Activated T-cell treated with anti-CD3 and anti-CD28 coated beads, Interleukin-2, amount 50 U/mL, for 24 hours (primary cell): ENCODE measurements at places on chromosomes 7 and 10.

DNA sequence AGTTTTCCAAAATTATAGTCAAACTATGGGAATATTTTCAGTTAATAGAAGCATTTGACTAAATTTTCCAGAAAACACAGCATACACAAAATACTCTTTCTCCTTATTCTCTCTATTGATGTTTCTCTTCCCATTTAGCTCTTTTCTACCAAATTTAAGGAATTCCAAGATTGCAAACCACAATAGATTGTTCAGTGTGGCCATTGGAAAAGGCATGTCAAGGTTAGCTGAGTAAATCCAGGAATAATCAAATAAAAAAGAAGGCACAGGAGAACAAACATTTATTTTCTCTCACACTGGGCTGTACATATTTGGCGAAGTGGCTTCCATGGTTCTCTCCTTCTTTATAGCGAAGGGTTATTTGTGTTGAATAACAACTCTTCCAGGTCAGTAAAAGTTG is 117.3 kb downstream of the THSD7A start:
- no peak overlapping the region for H3K27ac ChIP-seq
- H3K4me3 ChIP-seq = no peak overlapping the region
- no peaks in the 10 kb centered on the region for H3K36me3 ChIP-seq
- DNase-seq = no peak
- no peaks in the 10 kb centered on the region for H3K27me3 ChIP-seq
- H3K4me1 ChIP-seq = no peaks in the 10 kb centered on the region

DNA sequence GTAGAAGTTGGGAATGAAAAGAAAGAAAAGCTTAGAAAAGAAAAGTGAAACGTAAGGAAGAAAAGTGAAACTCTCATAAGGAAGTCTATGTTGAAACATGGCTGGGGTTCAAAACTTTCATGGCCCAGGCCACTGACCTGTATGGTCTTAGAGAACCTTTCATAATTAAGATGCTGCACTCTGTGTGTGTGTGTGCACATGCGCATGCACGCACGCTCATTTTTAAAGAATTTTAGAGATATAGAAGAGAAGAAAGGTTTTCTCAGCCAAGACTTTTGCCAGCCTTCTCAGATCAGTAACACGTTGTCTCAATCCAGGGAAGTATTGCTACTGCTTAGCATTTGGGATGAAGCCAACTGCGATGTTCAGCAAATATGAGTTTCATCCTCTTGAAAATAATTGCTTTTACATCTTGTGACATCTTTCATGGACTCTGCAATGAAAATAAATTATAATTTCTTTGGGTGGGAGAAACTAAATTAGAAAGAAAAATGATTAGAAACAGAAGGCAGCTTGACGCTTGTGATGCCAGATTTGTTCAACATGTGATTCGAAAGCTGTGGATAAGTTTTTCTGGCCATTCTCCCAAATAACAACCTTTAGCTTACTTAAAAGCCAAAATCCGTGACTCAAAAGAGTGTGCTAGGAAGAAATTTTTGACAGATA is 16.2 kb upstream of the SLC26A4 start:
- no peak overlapping the region for H3K27ac ChIP-seq
- H3K36me3 ChIP-seq = no peaks in the 10 kb centered on the region
- peaks cover 5% of the 10 kb centered on the region for H3K4me1 ChIP-seq
- H3K4me3 ChIP-seq = no peak overlapping the region

- no peak for DNase-seq
- H3K4me3 ChIP-seq = no peak overlapping the region
- no peaks in the 10 kb centered on the region for H3K4me1 ChIP-seq
- H3K27me3 ChIP-seq = no peaks in the 10 kb centered on the region
- H3K36me3 ChIP-seq = no peaks in the 10 kb centered on the region
These were observed 48.1 kb downstream of the CTTNBP2 start for GRCh38 chr7:117825132-117825531.

DNA sequence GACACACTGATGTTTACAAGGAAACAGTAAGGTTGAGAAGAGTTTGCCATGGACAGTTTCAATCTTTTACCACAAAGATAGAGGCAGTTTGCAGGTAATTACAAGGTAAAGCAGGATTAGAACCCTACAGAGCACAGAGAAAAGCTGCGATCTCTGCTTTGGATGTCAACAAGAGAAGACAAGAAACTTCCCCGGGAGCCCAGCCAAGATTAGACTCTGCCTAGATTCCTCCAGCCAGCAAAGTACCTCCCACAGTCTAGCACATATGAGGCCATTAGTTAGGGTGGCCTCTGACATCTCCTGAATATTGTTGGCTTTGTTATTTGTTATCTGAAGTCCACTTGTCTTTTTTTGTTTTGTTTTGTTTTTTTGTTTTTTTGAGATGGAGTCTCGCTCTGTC is 178.1 kb downstream of the CALN1 start:
- no peak for DNase-seq
- H3K27ac ChIP-seq = no peak overlapping the region

DNA sequence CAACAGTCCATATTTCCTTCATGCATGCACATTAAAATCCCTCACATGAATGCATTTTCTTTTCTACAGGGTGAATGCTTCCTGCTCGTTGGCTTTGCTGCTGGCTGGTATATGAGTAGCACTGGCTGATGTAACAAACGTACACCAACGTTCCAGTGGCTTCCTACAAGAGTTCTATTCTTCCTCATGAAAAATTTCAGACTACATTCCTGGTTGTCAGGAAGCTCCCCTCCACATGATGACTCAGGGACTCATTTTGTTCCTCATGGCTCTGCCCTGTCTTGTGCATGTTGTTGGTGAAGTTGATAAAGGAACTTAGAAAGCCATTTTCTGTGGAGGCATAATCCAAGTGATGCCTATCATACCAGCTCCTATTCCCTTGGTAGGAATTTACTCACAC is 470.7 kb upstream of the KLF6 start:
- H3K36me3 ChIP-seq = no peaks in the 10 kb centered on the region
- no peak overlapping the region for H3K4me3 ChIP-seq
- no peak for DNase-seq
- peaks cover 7% of the 10 kb centered on the region for H3K4me1 ChIP-seq

- H3K27ac ChIP-seq = no peak overlapping the region
- no peaks in the 10 kb centered on the region for H3K4me1 ChIP-seq
- H3K4me3 ChIP-seq = no peak overlapping the region
- no peak for DNase-seq
- H3K36me3 ChIP-seq = no peaks in the 10 kb centered on the region
- peaks cover 63% of the 10 kb centered on the region for H3K27me3 ChIP-seq
These were observed 47.4 kb downstream of the NRAP start for GRCh38 chr10:113616244-113617074.

GRCh38 chr7:152733286-152733934 is 26.1 kb upstream of the ACTR3B start:
- H3K4me3 ChIP-seq = no peak overlapping the region
- DNase-seq = no peak
- no peak overlapping the region for H3K27ac ChIP-seq
- peaks cover 3% of the 10 kb centered on the region for H3K36me3 ChIP-seq

DNA sequence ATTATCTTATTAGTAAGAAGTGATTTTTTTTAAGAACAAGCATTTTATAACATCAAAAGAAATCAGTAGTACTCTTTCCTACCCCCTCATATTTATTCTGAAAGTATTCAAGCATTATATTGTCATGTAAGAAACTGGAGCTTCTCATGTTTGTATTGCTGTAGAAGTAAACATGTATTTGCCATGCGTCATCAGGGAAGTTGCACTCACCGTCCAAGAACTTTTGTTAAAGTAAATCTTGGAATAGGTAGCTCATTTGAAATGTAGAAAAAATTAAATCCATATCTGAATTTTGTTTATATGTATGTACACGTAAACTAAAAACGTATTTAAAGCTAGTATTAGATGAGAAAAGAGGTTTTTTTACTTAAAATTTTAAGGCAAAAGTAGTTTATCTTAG is 96.8 kb downstream of the PTEN start:
- H3K4me3 ChIP-seq = no peak overlapping the region
- H3K36me3 ChIP-seq = peaks cover 62% of the 10 kb centered on the region
- no peaks in the 10 kb centered on the region for H3K27me3 ChIP-seq
- no peak for DNase-seq

GRCh38 chr7:174716-175115 is 17.7 kb upstream of the FAM20C start:
- no peak for DNase-seq
- H3K27me3 ChIP-seq = no peaks in the 10 kb centered on the region
- H3K27ac ChIP-seq = no peak overlapping the region
- H3K4me1 ChIP-seq = no peaks in the 10 kb centered on the region

- peaks cover 34% of the 10 kb centered on the region for H3K27me3 ChIP-seq
- no peaks in the 10 kb centered on the region for H3K36me3 ChIP-seq
- no peak for DNase-seq
These were observed 43.0 kb downstream of the TNS3 start for GRCh38 chr7:47538846-47539311.

- H3K4me3 ChIP-seq = no peak overlapping the region
- no peak overlapping the region for H3K27ac ChIP-seq
- peaks cover 1% of the 10 kb centered on the region for H3K36me3 ChIP-seq
These were observed 145.7 kb downstream of the ELAPOR2 start for GRCh38 chr7:86913709-86914108.

- no peak overlapping the region for H3K27ac ChIP-seq
- no peaks in the 10 kb centered on the region for H3K4me1 ChIP-seq
- peaks cover 71% of the 10 kb centered on the region for H3K27me3 ChIP-seq
- H3K36me3 ChIP-seq = no peaks in the 10 kb centered on the region
- no peak overlapping the region for H3K4me3 ChIP-seq
These were observed 13.4 kb downstream of the EBF3 start for GRCh38 chr10:129950676-129951075.

DNA sequence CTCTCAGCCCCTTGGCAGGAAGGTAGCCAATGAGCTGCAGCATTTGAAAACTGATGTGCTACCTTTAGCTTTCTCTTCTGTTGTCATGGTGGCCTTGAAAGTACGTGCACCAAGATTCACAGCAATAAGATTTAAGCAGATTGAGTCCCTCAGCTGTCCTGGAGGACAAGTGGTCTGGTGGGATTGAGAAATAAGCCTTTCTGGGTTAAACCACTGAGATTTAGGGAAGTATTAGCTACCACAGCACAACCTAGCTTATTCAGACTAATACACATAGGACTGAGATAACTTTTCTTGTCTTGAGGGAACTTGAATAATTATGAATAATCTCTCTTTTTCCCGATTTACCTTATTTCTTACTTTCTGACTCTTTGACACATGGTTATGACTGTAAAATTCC is 324.0 kb downstream of the PTEN start:
- H3K27me3 ChIP-seq = no peaks in the 10 kb centered on the region
- H3K36me3 ChIP-seq = no peaks in the 10 kb centered on the region
- no peak for DNase-seq
- H3K4me3 ChIP-seq = no peak overlapping the region

DNA sequence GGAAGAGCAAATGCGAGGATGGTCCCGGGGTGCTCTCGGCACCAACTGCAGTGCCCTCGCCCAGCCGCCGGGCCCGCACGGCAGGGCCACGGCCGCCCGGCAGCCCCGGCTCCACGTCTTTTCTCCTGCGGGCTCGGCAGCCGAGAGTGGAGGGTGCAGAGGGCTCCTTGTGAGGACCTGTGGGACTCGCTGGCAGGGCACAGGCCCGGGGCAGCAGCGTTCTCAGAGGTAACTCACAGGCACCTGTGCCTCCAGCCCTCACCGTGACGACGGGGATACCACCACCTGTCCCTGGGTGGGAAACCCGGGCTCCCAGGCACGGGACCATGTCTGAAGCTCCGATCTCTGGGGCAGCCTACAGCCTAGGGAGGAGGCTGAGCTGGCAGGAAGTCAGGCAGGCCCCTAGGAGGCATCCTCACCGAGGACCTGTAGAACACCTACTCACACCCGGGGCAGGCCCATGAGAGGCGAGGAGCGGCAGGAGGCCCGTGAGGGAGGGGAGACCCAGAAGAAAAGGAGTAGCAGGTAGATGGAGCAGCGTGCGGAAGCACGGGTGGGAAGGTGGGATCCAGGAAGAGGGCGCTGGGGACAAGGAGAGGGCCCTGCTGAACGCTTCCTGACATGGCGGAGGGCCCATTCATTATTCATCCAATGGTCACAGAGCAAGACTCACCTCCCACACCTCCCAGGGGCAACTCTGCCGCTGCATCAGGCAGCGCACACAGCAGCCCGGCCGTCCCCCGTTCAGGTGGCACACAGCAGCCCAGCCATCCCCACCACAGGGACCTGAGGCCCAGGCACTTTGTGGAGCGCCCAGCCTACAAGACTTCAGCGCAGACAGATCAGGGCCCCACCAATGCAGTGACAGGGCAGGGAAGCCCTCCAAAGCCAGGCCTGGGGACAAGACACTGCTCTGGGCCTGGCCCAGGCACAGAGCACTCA is 244.9 kb downstream of the MAD1L1 start:
- no peak overlapping the region for H3K4me3 ChIP-seq
- no peak for DNase-seq
- H3K4me1 ChIP-seq = peaks cover 26% of the 10 kb centered on the region
- H3K27ac ChIP-seq = peak overlapping the region; percentile 47
- no peaks in the 10 kb centered on the region for H3K27me3 ChIP-seq

GRCh38 chr7:27374958-27375841 is 132.6 kb downstream of the EVX1 start:
- no peak overlapping the region for H3K27ac ChIP-seq
- peaks cover 49% of the 10 kb centered on the region for H3K27me3 ChIP-seq
- DNase-seq = no peak
- no peaks in the 10 kb centered on the region for H3K36me3 ChIP-seq

DNA sequence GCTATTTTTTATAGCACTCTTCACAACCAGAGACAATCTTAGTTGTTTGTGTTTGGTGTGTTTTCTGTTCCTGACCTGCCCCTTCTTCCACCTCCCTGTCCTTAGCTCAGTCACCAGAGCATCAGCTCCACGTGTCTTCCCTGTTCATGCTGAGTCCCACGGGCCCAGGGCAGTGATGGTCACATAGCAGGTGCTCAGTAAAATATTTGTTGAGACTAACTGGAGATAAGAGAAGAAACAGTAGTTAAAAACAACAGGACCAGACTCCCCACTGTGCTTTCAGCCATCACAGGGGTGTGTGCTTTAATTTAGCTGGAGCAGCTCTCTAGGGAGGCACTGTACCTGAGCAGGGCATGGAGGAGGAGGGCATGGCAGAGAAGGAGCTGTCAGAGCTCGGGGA is 307.3 kb upstream of the ZNF32 start:
- DNase-seq = no peak
- no peaks in the 10 kb centered on the region for H3K36me3 ChIP-seq
- H3K4me3 ChIP-seq = no peak overlapping the region
- no peak overlapping the region for H3K27ac ChIP-seq
- peaks cover 31% of the 10 kb centered on the region for H3K27me3 ChIP-seq

DNA sequence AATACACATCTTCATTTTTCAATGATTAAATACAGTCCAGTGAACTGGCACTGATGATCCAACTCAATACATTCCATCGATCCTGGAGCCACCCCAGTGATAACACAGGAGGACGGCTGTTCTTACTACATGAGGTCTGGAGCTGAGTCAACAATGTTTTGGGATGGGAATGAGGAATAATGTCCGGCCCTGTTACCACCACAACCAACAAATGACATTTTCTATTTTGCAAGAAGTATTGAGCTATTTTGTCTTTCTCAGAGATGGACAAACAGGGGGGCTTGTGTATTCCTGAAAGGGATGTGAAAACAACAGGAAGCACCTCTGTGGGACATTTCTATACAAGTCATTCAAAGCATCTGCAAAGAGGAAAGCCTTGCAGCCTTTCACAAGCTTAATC is 249.2 kb downstream of the PARD3 start:
- no peaks in the 10 kb centered on the region for H3K4me1 ChIP-seq
- DNase-seq = no peak
- no peaks in the 10 kb centered on the region for H3K36me3 ChIP-seq
- H3K4me3 ChIP-seq = no peak overlapping the region
